ENCODE measurements at places on chromosomes 5 and 9. TPM values are rescaled to one million over a fixed set of nuclear protein-coding genes. Genes with fewer than 3 reads are reported as not detected.

The DBH gene
- total RNA-seq, result not detected

The RABL6 gene
- total RNA-seq, result 64.6 TPM

The SPATA9 gene
- 0.51 TPM for total RNA-seq

The PLAC8L1 gene
- not detected for total RNA-seq

The MIGA2 gene
- total RNA-seq, result 8.0 TPM

The S1PR3 gene
- total RNA-seq, result 2.6 TPM

The ATP6V0E1 gene
- 73.2 TPM for total RNA-seq

The CANX gene
- total RNA-seq, result 477 TPM

The FSD1L gene
- 1.5 TPM for total RNA-seq

The SLC31A2 gene
- 8.5 TPM for total RNA-seq

The IFNA21 gene
- not detected for total RNA-seq

The TICAM2 gene
- 3.4 TPM for total RNA-seq

The PCDHGB7 gene
- 3.8 TPM for total RNA-seq

The PKD2L2 gene
- total RNA-seq, result not detected

The WHRN gene
- 6.7 TPM for total RNA-seq

The MED10 gene
- total RNA-seq, result 10.9 TPM

The ZNF483 gene
- 8.0 TPM for total RNA-seq

The WDR38 gene
- total RNA-seq, result not detected

The CCL27 gene
- not detected for total RNA-seq

The TXNDC8 gene
- total RNA-seq, result not detected

The C5orf58 gene
- total RNA-seq, result not detected

The COL27A1 gene
- 31.8 TPM for total RNA-seq

The PCDHGA2 gene
- 1.6 TPM for total RNA-seq

The KIF12 gene
- total RNA-seq, result 51.2 TPM

The SLC6A3 gene
- not detected for total RNA-seq

The GABRA6 gene
- not detected for total RNA-seq

The OR5C1 gene
- total RNA-seq, result not detected

The SH3RF2 gene
- total RNA-seq, result 11.0 TPM

The PCDHAC1 gene
- total RNA-seq, result 1.9 TPM

The PLPPR1 gene
- total RNA-seq, result 0.32 TPM

The BAAT gene
- total RNA-seq, result 1.2 TPM

The IL12B gene
- not detected for total RNA-seq

The LHFPL2 gene
- total RNA-seq, result 14.5 TPM

The SLC23A1 gene
- 1.5 TPM for total RNA-seq

The THBS4 gene
- 3.7 TPM for total RNA-seq

The FGD3 gene
- total RNA-seq, result 8.8 TPM

The TIMD4 gene
- total RNA-seq, result not detected

The UBTD2 gene
- 6.8 TPM for total RNA-seq

The CCDC69 gene
- 23.1 TPM for total RNA-seq

The SLC34A3 gene
- total RNA-seq, result not detected

The MSX2 gene
- total RNA-seq, result 0.44 TPM

The CAMK2A gene
- not detected for total RNA-seq

The TRIM36 gene
- total RNA-seq, result 0.87 TPM

The TMEFF1 gene
- total RNA-seq, result not detected

The PLPP6 gene
- total RNA-seq, result 7.6 TPM

The TUSC1 gene
- total RNA-seq, result 4.7 TPM

The SAXO1 gene
- 0.19 TPM for total RNA-seq
